Esophagus squamous epithelium (tissue), 5 donors: ENCODE measurements at places on chromosomes 13 and 19. TPM values are rescaled to one million over a fixed set of nuclear protein-coding genes. Genes with fewer than 3 reads are reported as not detected.

The PLVAP gene
- 38.3 TPM for total RNA-seq

The LRRC8E gene
- 17.0 TPM for total RNA-seq

The PIN1 gene
- total RNA-seq = 72.7 TPM

The IL12RB1 gene
- total RNA-seq = 1.1 TPM

The GAPDHS gene
- total RNA-seq = not detected

The TECR gene
- total RNA-seq = 130 TPM

The DHDH gene
- not detected for total RNA-seq

The IZUMO2 gene
- not detected for total RNA-seq

The KLF5 gene
- 181 TPM for total RNA-seq

The TNFSF11 gene
- 0.18 TPM for total RNA-seq

The CEACAM20 gene
- total RNA-seq = not detected

The BABAM1 gene
- total RNA-seq = 54.5 TPM
